ENCODE measurements at places on chromosomes 13 and 19.

GRCh38 chr13:41004875-41005693 lies 14.0 kb downstream of the ELF1 start:
- DNase-seq, result peak; percentile 86

- no peak for DNase-seq
Measured at GRCh38 chr13:36163809-36164308, 32.7 kb upstream of the DCLK1 start.

GRCh38 chr13:111789011-111789410 lies 277.9 kb upstream of the SOX1 start:
- DNase-seq, result no peak

GRCh38 chr13:39600766-39601165 lies 2.2 kb downstream of the LHFPL6 start:
- DNase-seq, result no peak

- no peak for DNase-seq
Measured at GRCh38 chr13:113001241-113002140, 32.5 kb downstream of the MCF2L start.

DNA sequence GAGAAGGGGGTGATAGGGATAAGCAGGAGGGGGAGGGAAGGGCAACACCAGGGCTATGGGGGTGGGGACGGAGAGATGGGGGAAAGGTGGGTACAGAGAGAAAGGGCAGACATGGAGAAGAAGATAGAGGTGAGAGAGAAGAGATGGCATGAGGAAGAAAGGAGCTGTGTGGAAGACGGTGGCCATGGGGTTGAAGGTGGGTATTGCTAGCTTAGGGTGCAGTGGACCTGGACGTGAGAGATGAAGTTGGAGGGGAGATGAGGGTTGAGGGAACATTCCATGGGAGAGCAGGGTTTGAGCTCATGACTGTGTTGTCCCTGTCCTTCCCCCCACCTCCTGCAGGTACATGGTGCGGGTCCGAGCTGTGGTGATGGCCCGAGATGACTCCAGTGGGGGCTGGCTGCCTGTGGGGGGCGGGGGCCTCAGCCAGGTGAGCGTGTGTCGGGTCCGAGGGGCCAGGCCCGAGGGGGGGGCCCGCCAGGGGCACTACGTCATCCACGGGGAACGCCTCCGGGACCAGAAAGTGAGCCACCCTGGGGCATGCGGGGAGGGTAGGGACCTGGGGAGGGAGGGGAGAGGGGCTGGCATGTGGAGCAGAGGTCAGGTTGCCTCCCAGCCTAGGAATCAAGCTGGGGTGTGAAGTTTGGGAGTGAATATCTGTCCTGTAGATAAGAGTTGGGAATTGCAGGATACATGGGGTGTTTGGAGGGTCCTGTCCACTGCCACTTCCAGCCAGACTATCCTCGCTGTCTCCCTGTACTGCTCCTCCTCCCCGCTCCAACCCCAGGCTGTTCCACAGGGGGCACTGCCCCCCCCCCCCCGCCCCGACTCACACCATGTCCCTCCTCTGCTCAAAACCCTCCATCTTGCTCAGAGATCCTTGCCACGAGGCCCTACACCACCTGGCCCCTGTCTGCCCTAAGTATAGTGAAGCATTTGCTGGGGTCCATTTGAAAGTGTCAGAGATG lies 1.7 kb downstream of the SPRED3 start:
- DNase-seq, result no peak

GRCh38 chr13:87872813-87873212 lies 201.6 kb downstream of the SLITRK5 start:
- DNase-seq, result no peak

- peak; percentile 25 for DNase-seq
Measured at GRCh38 chr13:99182439-99182838, 18.2 kb upstream of the UBAC2 start.

- DNase-seq, result peak; percentile 16
Measured at GRCh38 chr19:35710784-35711723, 6.7 kb downstream of the ZBTB32 start.

DNA sequence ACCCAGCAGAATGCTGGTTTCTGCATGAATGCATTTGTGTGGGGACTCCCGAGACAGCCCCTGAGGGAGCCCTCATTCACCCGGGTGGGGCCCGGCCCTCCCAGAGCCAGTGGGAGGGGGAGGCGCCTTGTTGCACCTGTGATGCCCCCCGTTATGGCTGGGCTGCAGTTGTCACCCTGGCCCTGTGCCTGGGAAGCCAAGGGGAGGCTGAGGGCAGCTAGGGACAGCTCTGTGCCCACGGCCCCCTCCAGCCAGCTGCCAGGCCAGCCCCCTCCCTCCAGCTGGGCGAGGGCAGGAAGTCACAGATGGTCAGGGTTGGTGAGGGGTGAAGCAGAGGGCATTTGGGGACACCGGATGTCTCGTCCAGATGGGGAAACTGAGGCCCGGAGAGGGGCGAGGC lies 26.1 kb downstream of the NFIC start:
- DNase-seq, result no peak

DNA sequence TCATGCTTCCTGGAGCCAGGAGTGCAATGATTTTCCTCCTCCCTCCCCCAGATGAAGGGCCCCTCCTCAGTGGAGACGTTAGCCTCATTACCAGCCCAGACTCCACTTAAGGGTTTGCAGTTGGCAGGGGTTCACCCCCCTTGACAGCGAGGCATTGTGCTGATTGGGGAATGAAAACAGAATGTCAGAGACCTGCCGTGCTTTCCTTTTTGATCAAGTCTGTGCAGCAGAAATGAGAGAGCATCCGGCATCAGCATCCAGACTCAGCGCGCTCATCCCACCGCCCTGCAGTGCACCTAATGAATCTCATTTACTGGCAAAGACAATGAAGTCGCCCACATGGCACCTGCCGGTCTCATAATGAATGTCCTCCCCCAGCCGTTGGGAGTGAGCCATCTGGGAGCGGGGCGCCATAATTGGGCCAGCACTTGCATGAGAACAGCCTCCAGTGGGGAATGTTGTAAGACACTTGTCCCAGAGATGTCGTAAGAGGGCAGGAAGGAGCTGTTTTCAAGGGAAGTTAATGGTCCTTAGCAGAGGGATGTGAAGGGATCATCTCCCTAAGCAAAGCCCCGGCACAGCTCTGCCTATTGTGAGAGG lies 98.3 kb upstream of the UQCRFS1 start:
- no peak for DNase-seq

Measured in hematopoietic multipotent progenitor cell treated with erythropoietin and hydrocortisone succinate and interleukin-3 and kit ligand, for 8 days (in vitro differentiated cells).